ENCODE measurements at places on chromosomes 11 and 22.

DNA sequence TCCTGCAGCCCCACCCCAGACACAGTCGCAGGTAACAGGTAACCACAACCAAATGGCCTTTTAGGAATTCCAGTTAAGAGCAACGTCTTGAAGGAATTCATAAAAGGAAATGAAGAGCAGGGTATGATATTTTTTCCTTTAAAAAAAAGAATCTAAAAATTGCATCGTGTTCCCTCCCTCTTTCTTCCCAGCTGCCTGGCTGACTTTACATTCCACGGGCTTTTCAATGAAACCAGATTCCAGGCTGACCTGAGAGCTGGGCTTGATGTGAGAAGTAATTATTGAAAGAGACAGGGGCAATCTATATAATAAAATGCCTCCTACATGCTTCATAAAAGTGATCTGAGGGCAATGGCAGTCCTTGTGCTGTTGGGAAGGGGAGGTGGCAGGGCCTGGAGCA is 57.3 kb upstream of the EIF3D start:
- no peak for DNase-seq

- no peak for DNase-seq
Measured at GRCh38 chr22:35119494-35119893, 53.5 kb downstream of the ISX start.

DNA sequence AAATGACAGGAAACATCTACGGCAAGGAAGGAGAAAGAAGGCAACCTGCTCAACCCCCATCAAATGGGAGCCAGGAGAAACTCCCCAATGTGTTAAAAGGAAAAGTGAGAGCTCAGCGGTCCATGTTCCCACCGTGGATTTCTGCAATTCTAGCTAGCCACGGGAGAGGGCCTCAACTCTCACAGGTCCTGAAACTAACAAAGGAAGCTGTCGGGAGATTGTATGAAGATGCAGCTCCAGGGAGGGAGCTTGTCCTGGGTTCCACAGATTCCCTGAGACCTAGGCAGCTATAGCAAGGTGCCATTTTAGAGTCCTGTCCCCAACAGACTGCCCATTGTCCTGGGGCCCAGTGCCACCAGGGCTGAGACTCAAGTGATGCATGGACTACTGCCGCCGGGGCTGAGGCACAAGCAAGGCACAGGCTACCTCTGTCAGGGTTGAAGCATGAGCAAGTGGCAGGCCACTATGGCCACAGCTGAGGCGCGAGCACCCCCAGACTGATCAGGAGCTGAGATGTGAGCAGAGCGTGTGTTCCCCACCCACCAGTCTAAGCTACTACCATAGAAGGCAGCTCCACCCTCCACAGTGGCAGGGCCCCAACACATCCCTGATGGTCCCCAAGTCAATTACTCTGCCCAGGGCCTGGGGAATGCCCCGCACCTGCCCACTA is 31.3 kb downstream of the RSF1 start:
- DNase-seq: no peak

GRCh38 chr11:120192831-120193625 is 17.8 kb upstream of the OAF start:
- no peak for DNase-seq

- no peak for DNase-seq
Measured at GRCh38 chr11:131712897-131713296, 342.5 kb downstream of the NTM start.

DNA sequence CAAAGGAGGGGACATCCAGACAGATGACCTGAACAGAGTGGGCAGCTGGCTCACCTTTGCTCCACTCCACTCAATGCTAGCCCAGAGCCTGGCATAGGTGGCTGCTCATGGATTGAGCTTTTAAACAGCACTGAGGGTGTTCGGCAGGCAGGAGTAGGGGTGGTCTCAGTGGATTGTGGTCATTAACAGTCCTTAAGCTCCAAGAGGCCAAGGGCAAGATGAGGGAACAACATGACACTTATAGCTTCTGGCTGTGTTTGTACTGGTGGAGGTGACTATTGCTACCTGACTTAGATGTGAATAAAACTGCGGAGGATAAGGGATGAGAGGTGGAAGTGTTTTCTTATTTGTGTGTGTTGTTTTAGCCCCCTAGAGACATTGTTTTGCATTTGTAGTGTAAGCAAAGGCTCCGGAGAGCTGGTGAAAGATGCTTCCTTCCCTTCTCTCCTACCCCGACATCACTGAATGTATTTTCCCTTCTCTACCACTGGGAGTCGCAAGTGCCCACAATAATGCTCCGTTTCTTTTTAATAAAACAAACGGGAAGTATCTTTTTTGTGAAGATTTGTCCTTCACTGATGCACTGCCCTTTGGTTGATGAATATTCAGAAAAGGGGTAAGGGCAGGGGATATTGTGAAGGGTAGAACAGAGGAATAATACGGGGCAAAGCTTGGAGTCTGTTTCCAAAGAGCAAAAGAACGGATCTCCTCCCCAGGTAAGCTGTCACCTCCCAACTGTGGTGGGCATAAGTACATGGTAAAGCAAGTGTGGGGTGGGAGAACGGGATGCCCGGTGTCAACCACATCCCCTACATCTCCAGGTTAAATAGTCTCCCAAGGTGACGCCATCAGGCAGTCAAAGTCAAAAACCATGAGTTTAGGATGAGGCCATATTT is 27.5 kb upstream of the MTNR1B start:
- DNase-seq: no peak

Measured in stimulated activated CD4-positive, alpha-beta T cell treated with anti-CD3 and anti-CD28 coated beads, TNF-alpha, amount 100 ng/mL, for 1 hour (primary cell).